ENCODE measurements at places on chromosomes 13 and 19.

DNA sequence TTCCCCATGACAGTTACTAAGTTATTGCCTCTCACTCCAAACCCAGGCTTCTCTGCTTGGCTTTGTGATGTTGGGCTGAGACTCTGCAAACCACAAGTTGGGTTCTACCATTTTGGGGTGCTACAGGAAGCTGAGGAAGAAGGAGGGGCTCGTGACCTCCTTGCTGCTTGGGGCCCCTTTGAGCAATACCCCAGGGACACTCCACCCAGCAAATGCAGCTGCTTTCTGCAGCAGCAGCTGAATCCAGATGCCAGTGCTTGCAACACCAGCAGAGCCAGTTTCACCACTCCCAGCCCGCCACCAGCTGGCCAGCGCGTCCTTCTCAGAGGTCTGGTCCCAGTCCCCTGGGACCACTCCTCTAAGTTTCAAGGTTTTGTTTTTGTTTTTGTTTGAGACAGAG lies 22.0 kb upstream of the UBAC2 start:
- DNase-seq = no peak

GRCh38 chr13:48576448-48577010 lies 43.6 kb upstream of the RCBTB2 start:
- no peak for DNase-seq

DNA sequence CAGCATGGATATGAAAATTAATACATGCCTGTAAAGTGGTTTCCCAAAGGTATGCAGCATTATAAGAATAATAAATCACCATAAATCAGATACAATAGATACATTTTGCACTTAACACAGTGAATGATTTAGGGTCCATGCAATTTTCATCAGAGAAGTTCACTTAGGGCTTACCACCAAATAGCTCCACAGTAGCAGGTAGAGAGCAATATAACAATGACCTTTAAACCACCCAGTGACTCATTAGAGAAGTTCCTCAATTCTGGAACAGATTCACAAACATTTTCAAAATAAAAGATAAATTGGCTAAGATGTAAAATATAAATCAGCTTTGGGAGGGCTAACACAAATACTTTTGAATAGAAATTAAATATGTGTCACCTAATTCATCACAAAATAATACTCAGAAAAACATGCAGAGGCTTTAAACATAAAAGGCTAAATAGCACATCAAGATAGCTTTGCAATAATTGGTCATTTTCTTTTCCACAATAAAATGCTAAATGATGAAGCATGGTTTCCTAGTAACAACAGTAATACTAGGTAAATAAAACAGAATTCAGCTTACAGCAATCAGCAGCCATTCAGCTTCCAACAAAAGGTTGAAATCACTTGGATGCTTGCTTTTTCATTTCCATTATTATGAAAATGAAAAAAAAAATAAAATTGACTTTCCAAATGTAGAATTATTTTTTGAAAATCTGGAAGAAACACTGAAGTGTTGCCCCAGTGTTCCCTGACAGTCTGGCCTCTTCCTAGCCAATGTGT lies 84.3 kb upstream of the NBEA start:
- no peak for DNase-seq

DNA sequence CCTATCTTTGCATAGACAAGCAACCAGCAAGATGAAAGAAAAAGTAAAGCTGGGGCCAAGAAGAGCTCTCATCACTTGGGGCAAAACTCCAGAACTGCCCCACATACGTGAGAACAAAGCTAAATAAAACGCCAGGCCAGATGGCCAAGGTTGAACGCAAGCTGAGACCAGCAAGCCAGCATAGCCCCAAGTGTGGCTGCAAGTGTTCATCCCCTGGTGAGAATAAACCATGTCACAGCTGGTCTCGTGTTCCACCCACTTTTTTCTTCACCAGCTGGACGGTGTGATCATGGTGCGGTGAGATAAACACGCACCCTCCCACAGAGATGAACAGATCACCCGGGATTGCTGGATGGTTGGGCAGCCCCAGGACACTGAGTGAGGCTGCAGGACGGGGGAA lies 109.6 kb upstream of the CACNA1A start:
- no peak for DNase-seq

DNA sequence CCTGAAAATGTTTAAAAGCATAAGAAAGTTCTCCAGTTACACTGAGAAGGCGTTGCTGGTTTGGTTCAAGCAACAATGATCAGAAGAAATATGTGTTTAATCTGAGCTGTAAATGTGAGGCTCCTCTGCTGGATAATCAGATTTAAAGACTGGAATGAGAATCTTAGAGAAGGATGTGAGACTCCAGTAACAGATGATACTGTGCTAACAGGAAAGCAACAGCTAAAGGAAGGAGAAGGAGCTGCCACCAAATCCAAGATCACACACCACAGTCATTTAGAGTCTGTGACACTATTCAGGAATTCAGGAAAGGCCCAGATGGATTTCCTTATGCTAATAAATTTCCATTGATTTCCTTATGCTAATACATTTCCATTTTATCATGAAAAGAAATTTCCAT lies 16.9 kb downstream of the DCLK1 start:
- DNase-seq = no peak

DNA sequence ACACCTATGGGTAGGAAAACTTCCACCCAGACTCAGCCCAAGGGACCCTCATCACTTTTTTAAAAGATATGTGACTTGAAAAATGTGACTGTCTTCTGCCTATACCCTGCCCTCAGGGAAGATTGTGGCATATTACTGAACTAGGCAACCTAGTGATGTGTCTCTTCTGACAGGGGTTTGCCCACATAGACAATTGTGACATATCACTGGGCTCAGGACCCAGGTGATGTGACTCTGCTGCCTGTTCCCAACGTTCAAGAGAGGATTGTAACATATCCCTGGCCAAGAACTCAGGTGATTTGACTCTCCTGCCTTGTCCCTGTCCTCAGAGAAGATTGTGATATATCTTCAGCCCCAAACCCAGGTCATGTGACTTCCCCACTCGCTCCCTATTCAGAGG lies 86.3 kb upstream of the ZNF43 start:
- no peak for DNase-seq

DNA sequence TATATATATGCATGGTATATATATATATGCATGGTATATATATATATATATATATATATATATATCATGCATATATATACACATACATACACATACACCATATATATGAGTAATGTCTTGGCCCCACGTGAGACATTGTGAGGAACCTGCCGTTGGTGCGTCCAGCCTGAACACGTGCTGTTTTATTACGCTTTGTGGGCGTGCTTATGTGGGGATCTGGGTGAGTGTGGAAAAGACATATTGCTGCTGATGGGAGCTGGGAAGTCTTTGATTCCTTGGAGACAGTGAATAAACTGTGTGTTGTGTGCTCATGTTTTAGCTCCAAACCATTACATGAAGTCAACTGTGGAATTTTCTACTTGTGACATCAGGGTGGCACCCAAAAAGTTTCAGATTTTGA lies 28.9 kb downstream of the KCTD15 start:
- DNase-seq = no peak

DNA sequence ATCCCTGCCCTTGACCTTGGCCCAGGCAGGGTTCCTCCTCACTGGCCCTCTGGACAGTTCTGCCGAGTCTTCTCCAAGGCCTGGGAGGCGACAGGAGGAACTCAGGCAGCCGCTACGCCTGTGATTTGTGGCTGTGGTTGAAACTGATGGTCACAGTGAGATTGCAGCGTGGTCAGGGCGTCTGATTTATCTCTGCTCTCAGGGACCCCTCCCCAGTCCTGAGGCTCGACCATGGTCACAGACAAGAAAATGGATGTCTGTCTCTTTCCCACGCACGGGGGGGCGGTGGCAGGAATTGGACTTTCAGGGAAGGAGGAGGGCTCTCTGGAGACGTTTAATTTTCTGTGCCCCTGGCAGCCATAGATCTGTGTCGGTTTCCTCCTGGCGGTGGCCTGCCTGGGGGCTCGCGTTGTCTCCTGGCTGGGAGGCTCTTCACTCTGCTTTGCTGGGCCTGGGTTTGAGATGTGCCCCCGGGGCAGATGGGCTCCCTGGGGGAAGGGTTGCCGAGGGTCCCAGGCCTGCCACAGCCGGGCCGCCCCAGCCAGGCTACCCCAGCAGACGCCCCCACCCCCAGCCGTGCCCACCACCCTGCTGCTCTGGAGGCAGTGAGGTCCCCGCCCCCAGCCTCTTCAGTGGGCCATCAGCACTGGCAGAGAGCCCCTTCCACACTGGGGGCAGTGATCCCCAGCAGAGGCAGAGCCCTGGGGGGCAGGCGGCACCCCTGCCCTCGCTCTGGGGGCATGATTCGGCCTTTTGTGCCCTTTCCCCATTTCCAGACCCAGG lies 167.4 kb downstream of the KDM4B start:
- no peak for DNase-seq

DNA sequence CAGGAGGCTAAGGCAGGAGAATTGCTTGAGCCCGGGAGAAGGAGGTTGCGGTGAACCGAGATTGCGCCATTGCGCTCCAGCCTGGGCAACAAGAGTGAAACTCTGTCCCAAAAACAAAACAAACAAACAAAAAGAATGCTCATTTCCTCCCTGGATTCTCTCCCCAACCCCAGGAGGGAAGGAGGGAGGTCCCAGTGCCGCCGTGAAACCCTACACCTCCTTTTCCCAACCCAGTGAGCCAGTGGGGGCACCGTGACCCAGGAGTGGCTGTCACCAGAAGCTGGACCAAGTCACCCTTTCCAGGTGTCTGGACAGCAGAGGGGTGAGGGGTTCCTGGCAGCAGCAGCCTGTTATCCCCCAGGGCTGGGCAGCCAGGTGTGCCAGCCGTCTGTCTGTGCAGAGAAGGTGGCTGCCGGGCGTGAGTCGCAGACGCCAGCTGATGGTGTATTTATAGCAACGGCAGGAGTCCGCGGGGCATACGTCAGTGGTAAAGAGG lies 23.5 kb downstream of the NFIC start:
- DNase-seq = peak; percentile 58

DNA sequence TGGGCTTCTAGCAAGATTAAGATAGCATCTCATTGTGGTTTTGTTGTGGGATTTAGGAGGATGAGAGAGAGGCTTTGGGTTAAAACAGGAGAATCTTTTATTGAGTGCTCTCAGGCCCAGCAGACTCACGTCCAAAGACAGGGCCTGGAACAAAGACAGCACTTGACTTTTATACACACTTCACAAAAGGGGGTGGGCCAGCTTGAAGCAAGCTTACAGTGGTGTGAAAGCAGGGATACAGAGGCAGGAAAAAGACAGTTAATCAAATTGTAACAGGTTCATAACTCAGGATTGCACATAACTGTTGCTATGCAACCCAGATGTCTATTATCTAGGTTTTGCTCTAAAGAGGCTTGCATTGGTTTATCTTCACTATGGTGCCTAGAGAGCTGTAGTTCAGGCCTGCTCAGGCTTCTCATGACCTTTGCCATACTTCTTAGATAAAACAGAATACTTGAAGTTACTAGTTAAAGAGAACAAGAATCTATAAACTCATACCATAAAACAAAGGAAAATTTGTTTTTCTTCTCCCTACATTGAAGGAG lies 42.2 kb upstream of the CEACAM21 start:
- no peak for DNase-seq

DNA sequence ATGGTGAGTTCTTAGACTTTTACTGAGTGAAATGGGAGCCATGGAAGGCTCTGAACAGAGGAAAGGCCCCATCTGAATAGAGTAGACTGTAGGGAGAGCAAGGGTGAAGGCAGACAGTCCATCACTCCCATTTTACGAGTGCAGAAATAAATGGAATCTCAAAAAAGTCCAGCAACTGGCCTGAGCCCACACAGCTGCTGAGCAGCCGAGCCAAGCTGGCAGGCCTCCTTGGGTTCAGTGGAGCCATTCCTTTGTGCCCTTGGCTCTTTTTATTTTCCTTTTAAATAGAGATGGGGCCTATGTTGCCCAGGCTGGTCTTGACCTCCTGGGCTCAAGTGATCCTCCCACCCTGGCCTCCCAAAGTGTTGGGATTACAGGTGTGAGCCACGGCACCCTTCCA lies 1.0 kb upstream of the MYH14 start:
- no peak for DNase-seq

- DNase-seq = peak; percentile 93
These were observed 21.5 kb downstream of the CPT1C start for GRCh38 chr19:49712397-49712859.

DNA sequence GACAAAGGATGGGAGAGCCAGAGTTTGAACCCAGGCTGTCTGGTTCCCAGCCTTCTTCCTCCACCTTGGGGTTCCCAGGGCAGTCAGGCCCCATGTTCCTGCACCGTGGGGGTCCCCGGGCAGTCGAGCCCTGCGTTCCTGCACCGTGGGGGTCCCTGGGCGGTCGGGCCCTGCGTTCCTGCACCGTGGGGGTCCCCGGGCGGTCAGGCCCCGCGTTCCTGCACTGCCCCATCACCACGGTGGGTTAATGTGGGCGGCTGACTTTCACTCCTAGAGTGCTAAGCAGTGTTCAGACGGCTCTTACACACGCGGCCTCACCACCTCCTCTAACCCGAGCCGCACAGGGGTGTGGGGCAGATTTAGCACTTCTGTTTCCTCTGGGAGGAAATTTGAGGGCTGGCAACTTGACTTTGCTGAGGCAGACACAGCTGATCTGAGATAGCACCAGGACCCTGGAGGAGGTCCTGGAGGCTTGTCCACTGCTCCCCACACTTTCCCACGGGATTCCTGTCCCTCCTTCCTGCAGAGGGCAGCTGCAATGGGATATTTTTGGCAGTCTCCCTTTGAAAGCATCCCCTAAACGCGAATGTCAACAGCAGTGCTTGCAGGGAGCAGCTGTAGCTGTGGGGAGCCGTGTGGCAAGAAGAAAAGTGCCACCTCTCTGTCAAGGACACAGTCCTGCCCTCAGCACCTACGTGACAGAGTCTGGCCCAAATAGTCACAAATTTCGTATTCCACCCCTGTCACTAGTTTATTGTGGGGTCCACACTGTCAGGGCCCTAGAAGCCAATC lies 239.4 kb downstream of the TEX29 start:
- no peak for DNase-seq

GRCh38 chr19:16779539-16780163 lies 49.5 kb upstream of the SIN3B start:
- DNase-seq = no peak

- no peak for DNase-seq
These were observed 1115.2 kb upstream of the MIR17HG start for GRCh38 chr13:90232291-90232690.

- DNase-seq = no peak
These were observed 96.4 kb downstream of the TNFRSF19 start for GRCh38 chr13:23666582-23666981.

- DNase-seq = no peak
These were observed 792.0 kb downstream of the UQCRFS1 start for GRCh38 chr19:28420811-28421550.

DNA sequence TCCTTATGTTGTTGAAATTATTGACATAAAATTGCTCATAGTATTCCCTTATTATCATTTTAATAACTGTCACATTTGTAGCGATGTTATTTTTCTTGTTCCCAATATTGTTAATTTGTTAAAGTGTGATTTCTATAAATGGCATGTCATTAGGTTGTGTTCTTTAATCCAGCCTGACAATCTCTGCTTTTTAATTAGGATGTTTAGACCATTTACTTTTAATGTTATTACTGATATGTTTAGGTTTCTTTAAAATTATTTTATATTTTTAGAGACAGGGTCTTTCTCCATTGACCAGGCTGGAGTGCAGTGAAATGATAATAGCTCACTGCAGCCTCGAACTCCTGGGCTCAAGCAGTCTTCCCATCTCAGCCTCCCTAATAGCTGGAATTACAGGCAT lies 408.5 kb downstream of the DLEU7 start:
- no peak for DNase-seq
